Inflammatory macrophage (primary cell): ENCODE measurements at places on chromosomes 16 and 17.

DNA sequence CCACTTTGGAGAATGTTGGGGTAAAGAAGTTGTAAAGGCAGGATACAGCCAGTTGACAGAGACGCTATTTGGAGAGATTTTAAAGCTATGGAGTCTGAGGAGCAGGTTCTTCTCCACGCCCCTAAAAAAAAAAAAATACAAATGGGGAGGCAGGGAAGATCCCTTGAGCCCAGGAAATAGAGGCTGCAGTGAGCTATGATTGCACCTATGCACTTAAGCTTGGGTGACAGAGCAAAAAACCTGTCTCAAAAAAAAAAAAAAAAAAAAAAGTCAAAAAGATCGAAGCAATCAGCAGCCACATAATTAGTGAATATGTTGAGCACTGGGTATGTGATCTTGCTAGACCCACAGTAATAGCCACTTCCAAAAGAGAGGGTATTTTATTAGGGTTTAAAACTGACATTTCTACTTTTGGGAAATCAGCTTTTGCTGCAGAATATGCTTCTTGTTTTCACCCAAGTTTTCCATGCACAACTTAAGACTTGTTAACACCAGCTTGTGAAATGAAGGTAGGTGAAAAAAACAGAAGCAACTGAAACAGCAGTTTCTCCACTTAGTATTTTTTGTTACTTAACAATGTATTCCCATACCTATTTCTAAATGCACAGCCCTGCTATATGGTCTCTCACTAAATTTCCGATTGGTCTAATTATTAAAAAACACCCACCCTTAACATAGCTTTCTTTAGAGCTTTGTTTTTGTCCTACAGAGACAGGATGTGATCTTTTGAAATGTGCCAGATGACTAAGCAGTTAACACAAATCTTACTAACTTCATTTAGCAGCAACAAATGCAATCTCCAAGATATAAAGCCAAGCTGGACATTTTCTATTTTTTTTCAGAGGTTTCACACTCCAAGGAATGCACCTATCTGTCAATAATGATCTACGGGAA is 2.5 kb upstream of the ARL6IP1 start:
- peak; percentile 52 for DNase-seq

GRCh38 chr17:48757524-48757961 is 29.0 kb upstream of the HOXB13 start:
- DNase-seq = no peak

- no peak for DNase-seq
These were observed 2.8 kb upstream of the SHISA9 start for GRCh38 chr16:12898551-12898950.

DNA sequence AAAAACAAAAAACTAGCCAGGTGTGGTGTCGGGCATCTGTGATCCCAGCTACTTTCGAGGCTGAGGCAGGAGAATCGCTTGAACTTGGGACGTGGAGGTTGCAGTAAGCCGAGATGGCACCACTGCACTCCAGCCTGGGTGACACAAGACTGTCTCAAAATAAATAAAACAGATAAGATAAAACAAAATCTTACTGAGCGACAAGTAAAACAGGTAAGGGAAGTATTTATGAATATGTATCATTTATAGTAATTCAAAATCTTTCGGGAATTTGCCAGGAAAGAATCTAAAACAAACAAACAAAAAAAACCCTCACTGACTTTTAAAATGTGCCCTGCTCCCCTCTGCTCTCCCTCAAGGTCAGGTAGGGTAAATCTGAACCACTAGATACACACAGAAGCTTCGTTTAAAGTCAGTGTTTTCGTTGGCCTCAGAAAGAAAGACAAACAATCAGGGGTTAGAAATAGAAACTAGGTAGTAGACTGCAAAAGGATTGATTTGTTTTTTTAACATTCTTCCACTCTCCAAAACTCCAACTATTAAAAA is 2.1 kb downstream of the PRPSAP1 start:
- DNase-seq = no peak

GRCh38 chr17:36074365-36074764 is 10.3 kb downstream of the CCL18 start:
- no peak for DNase-seq

DNA sequence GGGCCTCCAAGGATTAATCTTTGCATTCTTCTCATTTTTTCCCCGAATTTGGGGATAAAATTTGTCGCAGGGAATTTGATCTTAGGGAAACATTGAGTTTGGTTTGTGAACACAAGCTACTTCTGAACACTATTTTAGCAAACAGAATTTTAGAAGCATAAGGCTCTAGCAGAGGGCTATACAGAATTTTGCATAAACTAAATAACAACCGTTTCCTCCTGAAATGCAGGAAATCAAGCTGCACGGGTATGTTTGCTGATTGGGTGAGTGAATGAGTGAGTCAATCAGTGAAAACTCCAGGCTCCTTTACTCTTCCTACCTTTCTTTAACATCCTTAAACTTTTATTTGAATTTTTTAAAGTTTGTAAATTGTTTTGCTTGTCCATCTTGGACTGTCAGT is 81.3 kb upstream of the GNAO1 start:
- no peak for DNase-seq

GRCh38 chr16:67563708-67564468 is 1.6 kb downstream of the CTCF start:
- DNase-seq = peak; percentile 79

- DNase-seq = peak; percentile 84
These were observed 885 bp downstream of the ZNF207 start for GRCh38 chr17:32350666-32351418.

GRCh38 chr16:11129378-11129781 is 126.6 kb downstream of the SOCS1 start:
- DNase-seq = peak; percentile 65

DNA sequence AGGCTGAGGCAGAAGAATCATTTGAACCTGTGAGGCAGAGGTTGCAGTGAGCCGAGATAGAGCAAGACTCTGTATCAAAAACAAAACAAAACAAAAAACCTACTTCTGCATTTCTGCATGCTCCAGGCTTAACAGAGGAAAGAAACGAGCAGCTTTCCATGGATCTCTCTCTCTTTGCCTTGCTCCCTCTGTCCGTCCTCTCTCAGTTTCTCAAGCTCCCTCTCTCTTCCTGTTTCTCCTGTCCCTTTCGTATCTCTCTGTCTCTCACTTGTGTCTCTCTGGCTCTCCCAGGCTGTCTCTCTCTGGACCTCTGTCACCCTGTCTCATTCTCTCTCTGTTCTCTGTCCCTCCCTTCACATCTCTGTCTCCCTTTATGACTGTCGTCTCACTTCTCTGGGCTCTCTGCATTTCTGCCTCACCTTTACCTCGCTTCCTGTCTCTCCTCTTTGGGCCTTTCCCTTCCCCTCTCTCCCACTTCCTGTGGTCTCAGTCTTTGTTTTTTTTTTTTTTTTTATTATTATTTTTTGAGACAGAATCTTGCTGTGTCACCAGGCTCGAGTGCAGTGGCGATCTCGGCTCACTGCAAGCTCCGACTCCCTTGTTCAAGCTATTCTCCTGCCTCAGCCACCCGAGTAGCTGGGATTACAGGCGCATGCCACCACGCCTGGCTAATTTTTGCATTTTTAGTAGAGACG is 4.1 kb upstream of the PITPNA start:
- peak; percentile 23 for DNase-seq
